Kidney (tissue), 22 donors: ENCODE measurements at places on chromosomes 7 and 10. TPM values are rescaled to one million over a fixed set of nuclear protein-coding genes. Genes with fewer than 3 reads are reported as not detected.

DNA sequence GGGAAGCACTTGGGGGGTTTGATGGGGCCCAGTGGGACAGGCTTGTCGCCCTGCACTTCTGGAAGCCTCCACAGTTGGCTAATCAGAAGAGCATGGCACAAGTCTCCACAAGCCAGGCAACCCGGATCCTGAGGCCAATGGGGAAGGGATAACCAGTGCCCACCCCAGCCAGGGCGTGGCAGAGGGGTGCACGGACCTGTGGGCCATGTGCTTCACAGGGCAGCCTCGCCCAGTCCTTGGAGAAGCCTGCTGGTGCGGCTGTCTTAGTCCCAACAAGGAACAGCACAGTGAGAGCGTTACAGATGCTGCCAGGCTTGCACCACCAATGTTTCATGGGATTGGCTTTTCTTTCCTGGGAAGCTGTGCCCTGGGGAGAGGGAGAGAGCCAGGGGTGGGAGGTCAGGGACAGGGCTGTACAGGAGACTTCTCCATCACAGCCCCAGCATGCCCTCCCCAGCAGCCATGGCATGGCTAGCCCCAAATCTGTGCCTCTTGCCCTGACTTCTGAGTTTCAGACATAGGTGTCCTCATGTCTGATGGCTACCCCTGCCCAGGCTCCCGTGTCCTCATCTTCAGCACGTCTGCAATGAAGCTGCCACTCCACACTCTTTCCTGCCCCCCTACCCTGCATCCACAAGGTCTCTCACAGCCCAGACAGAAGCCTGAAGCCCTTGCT, 116.0 kb downstream of the PTPN20 start:
- DNase-seq = no peak

The ECHS1 gene
- 599 TPM for polyA plus RNA-seq

DNA sequence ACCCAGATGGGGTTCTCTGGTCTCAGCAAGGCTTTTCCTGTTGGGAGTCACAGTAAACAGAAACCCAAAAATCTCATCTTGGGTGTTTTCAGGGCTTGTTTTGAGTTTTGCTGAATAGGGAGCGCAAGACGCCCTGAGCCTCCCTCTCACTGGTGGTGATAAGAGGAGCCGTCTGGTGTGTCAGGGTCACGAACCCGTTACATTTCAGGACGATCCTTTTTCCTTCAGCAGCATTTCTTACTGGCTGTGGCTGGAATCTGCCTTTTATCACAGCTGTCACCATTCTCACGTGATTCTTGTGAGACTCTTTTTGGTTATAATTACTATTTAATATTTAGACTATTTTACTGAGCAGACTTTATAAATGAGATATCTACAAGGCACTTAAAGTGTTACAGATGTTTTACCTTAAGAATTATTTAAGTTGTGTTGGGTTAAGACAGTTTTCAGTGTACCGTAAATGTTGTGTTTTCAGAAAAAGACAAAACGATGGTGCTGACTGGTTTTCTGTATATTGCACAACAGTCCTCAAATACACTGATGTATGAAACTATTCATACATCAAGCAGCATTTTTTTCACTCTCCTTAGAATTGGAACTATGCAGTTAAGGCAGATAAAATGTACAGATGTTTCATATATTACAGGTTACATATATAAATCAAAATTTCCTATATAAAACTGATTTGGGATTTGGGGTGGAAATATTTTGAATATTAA, 2.2 kb upstream of the GET4 start:
- DNase-seq = no peak

- no peak for DNase-seq
These were observed 222.5 kb upstream of the TCERG1L start for GRCh38 chr10:131533846-131534526.

DNA sequence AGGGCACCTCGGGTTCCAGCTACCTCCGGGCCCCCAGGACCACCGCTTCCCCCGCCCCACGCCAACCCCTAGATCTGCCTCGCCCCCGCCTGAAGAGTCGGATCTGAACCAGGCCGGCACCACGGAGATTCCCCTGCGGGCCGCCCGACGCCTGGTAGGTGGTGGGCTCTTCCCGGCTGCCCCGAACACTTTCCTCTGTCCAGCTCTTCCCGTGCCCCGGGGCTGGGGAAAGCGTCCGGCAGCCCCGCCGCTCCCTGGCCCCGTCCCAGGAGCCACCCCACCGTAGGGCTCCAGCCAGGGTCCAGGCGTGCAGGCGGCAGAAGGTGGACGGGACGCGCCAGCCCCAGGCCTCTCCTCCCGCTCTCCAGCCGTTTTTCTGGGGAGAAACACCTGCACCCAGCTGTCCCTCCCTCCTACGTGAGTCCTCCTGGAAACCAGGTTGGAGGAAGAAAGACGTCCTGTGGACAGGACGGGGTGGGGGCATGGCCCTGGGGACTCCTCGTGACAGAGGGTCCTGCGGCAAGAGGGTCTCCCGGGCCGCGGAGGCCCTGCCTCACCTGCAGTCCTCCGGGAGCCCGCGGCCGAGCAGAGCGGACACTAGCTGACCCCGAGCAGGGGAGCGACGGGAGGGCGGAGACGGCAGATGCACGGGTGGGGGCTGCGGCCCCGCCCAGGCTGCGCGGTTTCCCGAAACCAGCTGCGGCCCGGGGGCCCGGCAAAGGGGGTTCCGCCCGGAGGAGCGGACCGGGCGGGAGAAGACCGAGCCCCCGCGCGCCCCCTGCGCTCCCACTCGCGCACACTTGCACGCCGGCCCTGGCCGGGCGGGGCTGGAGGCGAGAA, at the start of gene TMEM176B:
Gene TMEM176B (minus strand): TSS at position 624 of the 840 bp plus-strand sequence. CDS start 3,795 bp downstream, outside the sequence.
- DNase-seq = peak; percentile 94

- no peak for DNase-seq
These were observed 9.4 kb downstream of the MGMT start for GRCh38 chr10:129476431-129476830.

- no peak for DNase-seq
These were observed 45.6 kb downstream of the ELFN1 start for GRCh38 chr7:1715671-1716074.

The LAMB4 gene
- 5.4 TPM for polyA plus RNA-seq

The GRM8 gene
- polyA plus RNA-seq = not detected

DNA sequence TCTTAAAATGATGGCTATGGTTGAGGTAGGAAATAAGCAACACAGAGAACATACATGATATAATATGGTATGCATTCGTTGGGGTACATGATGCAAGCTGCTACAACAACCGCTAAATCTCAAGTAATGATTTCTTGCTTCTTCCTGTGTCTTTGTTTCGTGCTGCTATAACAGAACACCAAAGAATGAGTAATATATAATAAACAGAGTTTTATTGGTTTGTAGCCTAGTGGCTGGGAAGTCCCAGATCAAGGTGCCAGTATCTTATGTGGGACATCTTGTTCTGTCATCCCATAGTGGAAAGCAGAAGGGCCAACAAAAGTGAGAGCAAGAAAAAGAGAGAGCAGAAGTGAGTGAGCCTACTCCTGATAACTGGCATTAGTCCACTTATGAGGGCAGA, 689.7 kb downstream of the SUGCT start:
- DNase-seq = no peak

The CLDN4 gene
- polyA plus RNA-seq = 82.6 TPM

- no peak for DNase-seq
These were observed 173.0 kb upstream of the LANCL2 start for GRCh38 chr7:55191926-55192692.

The EMX2 gene
- 44.9 TPM for polyA plus RNA-seq

The KIF5B gene
- 26.9 TPM for polyA plus RNA-seq

GRCh38 chr10:35340975-35341374, 4.7 kb downstream of the CCNY start:
- DNase-seq = peak; percentile 76
